ENCODE measurements at places on chromosomes 13 and 19. TPM values are rescaled to one million over a fixed set of nuclear protein-coding genes. Genes with fewer than 3 reads are reported as not detected.

- no peak for DNase-seq
These were observed 1545.1 kb upstream of the PCDH20 start for GRCh38 chr13:62960723-62961122.

DNA sequence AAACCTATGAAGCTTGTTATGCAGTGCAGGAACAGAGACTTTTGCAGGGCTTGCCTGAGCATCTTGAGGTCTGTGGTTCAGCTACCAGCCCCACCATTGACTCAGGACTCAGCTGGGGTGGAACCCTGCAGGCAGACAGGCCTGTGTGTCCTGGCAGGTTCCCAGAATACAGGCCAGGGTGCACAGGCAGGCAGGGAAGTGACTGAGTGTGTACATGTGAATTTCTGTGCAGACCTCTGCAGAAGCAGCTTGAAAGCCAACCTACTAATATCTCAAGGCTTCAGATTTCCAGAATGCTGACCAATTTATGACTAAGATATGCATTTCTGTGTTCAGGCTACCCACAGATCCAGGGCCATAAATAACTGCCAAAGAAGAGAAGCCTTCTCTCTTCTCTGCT, 254.4 kb downstream of the DLEU7 start:
- DNase-seq, result no peak

TNPO2 gene
- 35.1 TPM for total RNA-seq

GRCh38 chr19:33232656-33233055, 7.0 kb upstream of the SLC7A10 start:
- DNase-seq, result peak; percentile 1

ZSCAN5B gene
- total RNA-seq, result not detected

ZNF610 gene
- 2.5 TPM for total RNA-seq
